ENCODE measurements at places on chromosomes 6 and 20. TPM values are rescaled to one million over a fixed set of nuclear protein-coding genes. Genes with fewer than 3 reads are reported as not detected.

GRCh38 chr20:45547206-45547770 is at the start of gene EPPIN:
Gene EPPIN (minus strand): TSS chr20:45547401. CDS start chr20:45547357, 44 bp downstream.
- no peaks in the 10 kb centered on the region for H3K27me3 ChIP-seq
- H3K27ac ChIP-seq = no peak within 1 kb of the TSS
- no peaks in the 10 kb centered on the region for H3K36me3 ChIP-seq
- H3K4me3 ChIP-seq = no peak within 1 kb of the TSS
- DNase-seq = no peak

- H3K4me3 ChIP-seq = no peak overlapping the region
- H3K27me3 ChIP-seq = peaks cover 20% of the 10 kb centered on the region
- no peaks in the 10 kb centered on the region for H3K36me3 ChIP-seq
- H3K4me1 ChIP-seq = no peaks in the 10 kb centered on the region
Measured at GRCh38 chr20:62970307-62971210, 18.1 kb downstream of the SLC17A9 start.

- H3K27me3 ChIP-seq = no peaks in the 10 kb centered on the region
- H3K4me3 ChIP-seq = no peak overlapping the region
- no peaks in the 10 kb centered on the region for H3K4me1 ChIP-seq
- H3K27ac ChIP-seq = no peak overlapping the region
- DNase-seq = no peak
- H3K36me3 ChIP-seq = no peaks in the 10 kb centered on the region
Measured at GRCh38 chr20:2301164-2301622, 5.4 kb downstream of the TGM3 start.

SCUBE3 gene
- 3.4 TPM for total RNA-seq

GRCh38 chr6:111701146-111701545 is 95.5 kb upstream of the TRAF3IP2 start:
- H3K27me3 ChIP-seq = no peaks in the 10 kb centered on the region
- H3K27ac ChIP-seq = no peak overlapping the region
- no peaks in the 10 kb centered on the region for H3K4me1 ChIP-seq
- no peak overlapping the region for H3K4me3 ChIP-seq
- DNase-seq = no peak

DYNLT2 gene
- 7.2 TPM for total RNA-seq

SNX9 gene
- total RNA-seq = 39.2 TPM

DNA sequence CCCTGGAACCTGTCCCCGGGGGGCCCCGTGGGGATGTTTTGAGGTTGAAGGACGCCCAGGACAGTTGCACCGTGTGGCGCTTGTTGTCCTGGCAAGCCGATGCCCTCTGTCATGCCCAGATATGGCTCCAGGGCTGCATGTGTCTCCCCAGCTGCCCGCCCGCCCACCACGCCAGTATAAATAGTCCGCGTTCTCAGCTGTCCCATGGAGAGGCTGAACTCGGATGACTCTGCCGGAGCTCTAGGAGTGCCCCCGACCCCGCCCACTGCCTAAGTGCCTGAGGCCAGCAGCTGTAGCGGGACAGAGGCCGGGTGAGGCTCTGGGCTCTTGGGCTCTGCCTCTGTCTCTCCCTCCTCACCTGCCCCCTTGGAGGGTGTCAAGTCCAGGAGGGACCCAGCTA is 83.0 kb upstream of the GATA5 start:
- H3K4me1 ChIP-seq = no peaks in the 10 kb centered on the region
- H3K4me3 ChIP-seq = no peak overlapping the region
- no peak overlapping the region for H3K27ac ChIP-seq
- no peak for DNase-seq

DNA sequence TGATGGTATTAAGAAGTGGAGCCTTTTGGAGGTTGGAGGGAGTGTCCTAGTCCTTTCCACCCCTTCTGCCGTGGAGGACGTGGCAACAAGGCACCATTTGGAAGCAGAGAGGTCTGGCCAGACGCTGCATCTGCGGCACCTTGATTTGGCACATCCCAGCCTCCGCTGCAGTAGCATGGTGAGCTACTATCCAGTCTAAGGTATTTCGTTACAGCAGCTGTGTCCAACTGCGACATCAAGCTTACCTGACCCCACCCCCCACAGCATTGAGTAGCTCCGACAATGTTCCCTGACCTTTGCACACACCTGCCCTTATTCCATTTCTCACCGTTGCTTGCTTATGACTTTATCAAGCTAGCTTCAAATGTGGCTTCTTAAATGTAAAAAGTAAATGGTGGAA is 29.8 kb upstream of the SYNJ2 start:
- H3K27me3 ChIP-seq = no peaks in the 10 kb centered on the region
- no peak for DNase-seq
- no peak overlapping the region for H3K27ac ChIP-seq

GRCh38 chr20:41140226-41141133 is 3.1 kb downstream of the PLCG1 start:
- no peak for DNase-seq
- H3K36me3 ChIP-seq = no peaks in the 10 kb centered on the region
- H3K4me3 ChIP-seq = no peak overlapping the region
- H3K4me1 ChIP-seq = peaks cover under 1% of the 10 kb centered on the region

PLCB4 gene
- 11.6 TPM for total RNA-seq

DNA sequence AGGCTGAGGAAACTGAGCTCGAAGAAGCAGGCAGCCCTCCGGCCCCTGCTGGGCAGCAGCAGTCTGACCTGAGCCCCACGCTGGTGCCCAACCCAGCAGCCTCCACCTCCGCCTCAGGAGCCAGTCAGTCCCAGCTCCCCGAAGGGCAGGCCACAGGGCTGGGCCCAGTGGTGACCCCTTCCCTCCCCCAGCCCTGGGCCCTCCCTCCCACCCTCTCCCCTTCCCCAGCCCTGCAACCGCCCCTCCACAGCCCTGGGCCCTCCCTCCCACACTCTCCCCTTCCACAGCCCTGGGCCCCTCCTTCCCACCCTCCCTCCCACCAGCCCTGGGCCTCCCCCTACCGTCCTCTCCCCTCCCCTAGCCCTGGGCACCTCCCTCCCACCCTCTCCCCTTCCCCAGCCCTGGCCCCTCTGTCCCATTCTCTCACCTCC is 115.0 kb downstream of the TAF4 start:
- H3K27ac ChIP-seq = no peak overlapping the region
- no peaks in the 10 kb centered on the region for H3K4me1 ChIP-seq
- no peak overlapping the region for H3K4me3 ChIP-seq
- no peaks in the 10 kb centered on the region for H3K27me3 ChIP-seq
- no peaks in the 10 kb centered on the region for H3K36me3 ChIP-seq

JPH2 gene
- total RNA-seq = 31.1 TPM

DNA sequence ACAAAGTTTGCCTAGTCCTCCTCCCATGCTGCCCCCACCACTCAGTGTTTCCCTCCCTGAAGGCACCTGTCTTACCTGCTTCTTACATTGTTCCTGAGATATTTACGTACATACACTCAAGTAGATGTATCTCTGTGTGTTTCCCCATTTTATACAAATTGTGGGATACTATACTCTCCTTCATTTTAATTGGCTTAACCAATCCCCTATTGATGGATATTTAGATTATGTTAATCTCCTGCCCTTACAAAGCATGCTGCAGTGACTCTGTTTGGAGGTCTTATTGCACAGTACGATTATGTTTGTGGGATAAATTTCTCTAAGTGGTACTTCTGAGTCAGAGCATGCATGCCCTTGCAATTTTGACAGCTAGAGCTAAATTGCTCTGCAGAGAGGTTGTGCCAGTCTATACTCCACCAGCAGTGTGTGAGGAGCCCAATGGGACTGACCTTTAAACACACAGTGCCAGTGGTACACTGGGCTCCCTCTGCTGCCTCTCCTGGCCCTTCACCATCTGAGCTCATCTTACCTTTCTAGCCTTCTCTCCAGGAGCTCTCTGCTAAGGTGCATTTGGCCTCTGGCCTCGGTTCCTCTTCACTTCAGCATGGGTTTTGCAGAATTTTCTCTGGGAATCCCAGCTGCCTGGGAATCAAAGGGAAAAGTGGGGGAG is 57.4 kb downstream of the LYRM2 start:
- H3K4me3 ChIP-seq = no peak overlapping the region
- H3K27ac ChIP-seq = no peak overlapping the region
- H3K4me1 ChIP-seq = no peaks in the 10 kb centered on the region
- no peak for DNase-seq
- no peaks in the 10 kb centered on the region for H3K27me3 ChIP-seq

- H3K27ac ChIP-seq = no peak overlapping the region
- H3K36me3 ChIP-seq = no peaks in the 10 kb centered on the region
- DNase-seq = no peak
- H3K4me3 ChIP-seq = no peak overlapping the region
- H3K27me3 ChIP-seq = peaks cover 2% of the 10 kb centered on the region
- no peaks in the 10 kb centered on the region for H3K4me1 ChIP-seq
Measured at GRCh38 chr20:62693524-62693922, 15.1 kb upstream of the NTSR1 start.

- H3K27ac ChIP-seq = no peak overlapping the region
- no peak for DNase-seq
Measured at GRCh38 chr6:136510299-136510698, 39.9 kb downstream of the MAP7 start.

NKX2-4 gene
- not detected for total RNA-seq

DNA sequence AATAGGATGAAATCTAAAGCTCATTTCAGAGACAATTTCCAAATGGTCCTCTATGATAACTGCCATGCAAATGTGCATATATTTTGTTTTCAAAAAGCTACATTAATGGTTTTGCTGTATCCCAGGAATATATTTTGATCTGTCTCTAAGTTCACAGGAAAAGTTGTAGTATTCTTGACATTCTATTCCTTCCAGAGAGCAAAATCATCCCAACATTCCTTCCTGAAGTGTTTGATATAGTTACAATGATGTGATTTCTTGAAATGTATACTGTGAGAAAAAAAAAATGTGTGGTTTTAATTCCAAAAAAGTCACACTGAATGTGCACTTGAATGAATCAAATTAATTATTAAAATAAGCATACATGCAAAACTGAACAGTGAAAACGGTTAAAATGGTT is 996.0 kb upstream of the CITED2 start:
- no peaks in the 10 kb centered on the region for H3K27me3 ChIP-seq
- no peaks in the 10 kb centered on the region for H3K4me1 ChIP-seq
- no peaks in the 10 kb centered on the region for H3K36me3 ChIP-seq
- no peak overlapping the region for H3K27ac ChIP-seq
- no peak for DNase-seq

DNA sequence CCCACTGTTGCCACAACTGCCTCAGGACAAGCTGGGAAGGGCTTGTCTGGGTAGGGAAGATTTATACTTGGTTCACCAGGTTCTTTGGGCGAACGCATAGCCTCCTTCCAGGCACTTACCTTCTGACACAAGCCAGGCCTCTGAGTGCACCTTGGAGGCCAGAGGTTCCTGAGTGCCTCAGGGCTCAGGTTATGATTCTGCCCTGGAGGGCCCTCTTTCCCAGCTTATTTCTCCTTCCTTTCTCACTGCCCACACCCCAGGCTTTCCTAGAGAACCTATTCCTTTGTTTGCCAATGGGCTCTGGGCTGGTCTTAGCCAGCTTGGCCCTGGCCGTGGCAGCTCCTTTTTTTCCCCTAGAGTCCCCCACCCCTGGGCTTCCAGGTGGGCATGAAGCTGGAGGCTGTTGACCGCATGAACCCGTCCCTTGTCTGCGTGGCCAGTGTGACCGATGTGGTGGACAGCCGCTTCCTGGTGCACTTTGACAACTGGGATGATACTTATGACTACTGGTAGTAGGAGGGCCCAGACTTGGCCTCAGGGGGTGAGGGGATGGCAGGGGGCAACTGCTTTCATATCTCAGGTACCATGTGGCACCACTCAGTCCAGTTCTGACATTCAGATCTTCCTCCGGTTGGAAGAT is 25.0 kb downstream of the L3MBTL1 start:
- H3K27ac ChIP-seq = no peak overlapping the region
- no peaks in the 10 kb centered on the region for H3K4me1 ChIP-seq
- H3K4me3 ChIP-seq = no peak overlapping the region
- H3K36me3 ChIP-seq = no peaks in the 10 kb centered on the region

GRCh38 chr20:64156136-64156885 is 7.9 kb upstream of the MYT1 start:
- no peaks in the 10 kb centered on the region for H3K4me1 ChIP-seq
- H3K27me3 ChIP-seq = peaks cover 6% of the 10 kb centered on the region
- H3K4me3 ChIP-seq = no peak overlapping the region
- no peak for DNase-seq
- H3K36me3 ChIP-seq = no peaks in the 10 kb centered on the region

DNA sequence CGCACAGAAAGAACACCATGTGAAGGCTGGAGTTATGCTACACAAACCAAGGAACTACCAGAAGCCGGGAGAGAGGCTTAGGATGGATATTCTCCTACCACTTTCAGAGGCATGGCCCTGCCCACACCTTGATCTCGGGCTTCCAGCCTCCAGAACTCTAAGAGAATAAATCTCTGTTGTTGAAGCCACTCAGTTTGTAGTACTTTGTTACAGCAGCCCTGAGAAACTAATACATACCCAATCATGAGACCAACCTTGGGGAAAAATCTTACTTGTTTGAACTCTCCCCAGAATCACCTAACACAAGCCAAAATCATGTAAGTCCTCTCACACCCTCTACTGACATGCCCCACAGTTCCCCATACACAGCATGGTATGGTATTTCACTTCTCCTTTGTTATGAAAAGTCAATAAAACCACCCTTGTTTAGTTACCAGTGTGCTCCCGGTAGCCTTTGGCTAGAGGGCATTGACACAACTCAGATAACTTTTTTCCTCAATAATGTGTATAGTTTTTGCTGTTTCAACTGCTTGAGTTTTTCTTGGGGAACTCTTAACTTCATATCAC is 40.7 kb upstream of the SLC2A12 start:
- no peaks in the 10 kb centered on the region for H3K4me1 ChIP-seq
- H3K27me3 ChIP-seq = no peaks in the 10 kb centered on the region
- no peaks in the 10 kb centered on the region for H3K36me3 ChIP-seq
- H3K27ac ChIP-seq = no peak overlapping the region
- no peak for DNase-seq
- H3K4me3 ChIP-seq = no peak overlapping the region

MICAL1 gene
- total RNA-seq = 55.4 TPM

- H3K4me3 ChIP-seq = no peak overlapping the region
- H3K4me1 ChIP-seq = no peaks in the 10 kb centered on the region
- H3K27ac ChIP-seq = no peak overlapping the region
Measured at GRCh38 chr6:42193491-42193894, 1.3 kb downstream of the GUCA1B start.

SSTR4 gene
- not detected for total RNA-seq

LY86 gene
- total RNA-seq = 7.0 TPM

- H3K4me3 ChIP-seq = no peak overlapping the region
- no peak for DNase-seq
- no peaks in the 10 kb centered on the region for H3K4me1 ChIP-seq
- no peak overlapping the region for H3K27ac ChIP-seq
- no peaks in the 10 kb centered on the region for H3K36me3 ChIP-seq
Measured at GRCh38 chr6:153392156-153392555, 261.1 kb upstream of the RGS17 start.
